ENCODE measurements at places on chromosomes 6 and 20.

GRCh38 chr6:36101691-36102090 lies 28.6 kb upstream of the MAPK13 start:
- DNase-seq = no peak

- DNase-seq = no peak
Observed at GRCh38 chr6:150895928-150896632, 30.6 kb downstream of the MTHFD1L start.

- DNase-seq = no peak
Observed at GRCh38 chr6:129163551-129163950, 280.6 kb downstream of the LAMA2 start.

- DNase-seq = no peak
Observed at GRCh38 chr6:142537612-142538478, 236.0 kb downstream of the ADGRG6 start.

DNA sequence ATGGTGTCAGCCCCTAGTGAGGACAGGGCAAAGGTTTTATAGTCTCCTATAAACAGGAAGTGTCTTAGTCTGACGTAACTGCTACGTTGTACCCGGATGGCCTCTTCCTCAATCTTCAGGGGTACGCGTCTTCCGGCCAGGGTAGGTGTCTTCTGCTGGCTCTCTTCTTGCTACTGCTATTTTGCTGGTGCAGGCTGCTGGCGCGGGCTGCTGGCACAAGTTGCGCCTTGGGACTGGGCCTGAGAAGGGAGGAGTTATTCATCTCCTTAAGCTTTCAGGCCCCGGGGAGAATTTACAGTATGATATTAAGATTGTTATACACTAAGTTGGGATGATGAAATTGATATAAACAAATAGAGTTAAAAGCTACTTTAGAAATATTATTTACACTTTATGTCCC lies 74.4 kb downstream of the HDGFL1 start:
- DNase-seq = no peak

- no peak for DNase-seq
Observed at GRCh38 chr6:44332585-44332984, 9.9 kb upstream of the SPATS1 start.

DNA sequence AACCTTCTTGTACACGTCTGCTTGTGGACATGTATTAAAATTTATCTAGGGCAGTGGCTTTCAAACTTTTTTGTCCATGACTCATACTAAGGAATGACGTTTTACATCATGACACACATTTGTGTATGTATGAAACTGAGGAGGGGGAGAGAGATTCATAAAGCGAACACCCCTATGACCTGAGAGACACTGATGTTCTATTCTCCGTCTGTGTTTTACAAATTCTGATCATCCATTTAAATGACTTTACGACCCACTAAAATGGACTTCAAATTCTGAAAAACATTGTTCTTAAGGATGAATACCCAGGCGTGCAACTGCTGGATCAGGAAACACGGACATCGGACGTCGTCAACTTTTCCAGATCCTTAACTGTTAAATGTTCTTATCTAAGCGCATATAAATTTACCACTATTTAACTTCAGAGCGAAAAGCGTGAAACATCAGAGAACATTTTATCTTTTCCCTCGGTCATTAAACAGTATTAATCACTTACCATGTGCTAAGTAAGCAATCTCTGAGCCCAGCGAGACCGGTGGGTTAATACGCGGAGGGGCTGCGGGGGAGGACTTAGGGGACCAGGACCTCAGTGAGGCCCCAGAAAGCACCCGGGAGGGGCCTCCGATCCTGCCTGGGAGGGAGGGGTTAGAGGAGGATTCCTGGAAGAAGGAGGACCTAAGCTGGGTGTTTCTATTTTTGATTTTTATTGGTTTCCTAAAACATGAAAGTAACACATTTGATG lies 1.2 kb downstream of the PLAGL1 start:
- no peak for DNase-seq

- no peak for DNase-seq
Observed at GRCh38 chr6:37251211-37251780, 6.3 kb upstream of the TBC1D22B start.

- DNase-seq = no peak
Observed at GRCh38 chr6:148924226-148925012, 177.6 kb downstream of the UST start.

- DNase-seq = no peak
Observed at GRCh38 chr6:99743647-99744046, 137.0 kb downstream of the PRDM13 start.

GRCh38 chr20:59765599-59766177 lies 161.3 kb downstream of the PHACTR3 start:
- no peak for DNase-seq

- no peak for DNase-seq
Observed at GRCh38 chr6:137665342-137665934, 171.2 kb upstream of the OLIG3 start.

GRCh38 chr6:74932232-74932888 lies 273.5 kb downstream of the COL12A1 start:
- no peak for DNase-seq

DNA sequence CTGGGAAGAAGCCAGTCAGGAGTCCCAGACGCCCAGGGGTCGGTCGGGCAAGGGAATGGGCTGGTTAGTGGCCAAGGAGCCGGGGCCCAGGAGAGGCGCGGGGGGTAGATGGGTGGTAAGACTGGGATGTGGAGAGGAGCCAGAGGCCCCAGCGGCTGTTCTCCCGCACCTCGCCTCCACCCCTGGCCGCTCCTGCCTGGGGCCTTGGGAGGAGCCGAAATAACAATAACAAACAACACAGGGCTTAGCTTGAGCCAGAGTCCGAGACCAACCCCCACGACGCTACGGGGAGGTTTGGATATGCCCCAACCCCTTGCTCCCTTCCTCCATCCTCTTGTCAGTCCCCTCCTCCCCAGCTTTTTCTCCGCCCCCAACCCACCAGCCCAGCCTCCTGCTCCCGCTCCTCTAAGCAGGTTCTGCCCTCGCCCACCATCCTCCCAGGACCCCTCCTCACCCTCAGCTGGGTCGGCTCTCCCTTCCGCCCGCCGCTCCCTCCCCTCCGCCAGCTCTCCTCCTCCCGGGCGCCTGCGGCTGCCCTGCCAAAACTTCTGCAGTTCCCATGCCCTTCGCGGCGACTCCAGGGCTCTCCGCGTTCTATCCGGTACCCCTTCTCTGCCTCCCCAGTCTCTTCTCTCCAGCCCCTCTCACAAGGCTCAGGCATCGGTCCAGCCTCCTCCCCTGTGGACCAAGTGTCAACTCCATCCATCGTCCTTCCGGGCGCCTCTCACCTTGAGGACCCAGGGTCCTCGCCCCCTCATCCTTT lies 1.1 kb downstream of the RNF39 start:
- no peak for DNase-seq

GRCh38 chr6:17341117-17341805 lies 52.1 kb upstream of the CAP2 start:
- no peak for DNase-seq

GRCh38 chr6:37027036-37027720 lies 21.7 kb downstream of the FGD2 start:
- no peak for DNase-seq

DNA sequence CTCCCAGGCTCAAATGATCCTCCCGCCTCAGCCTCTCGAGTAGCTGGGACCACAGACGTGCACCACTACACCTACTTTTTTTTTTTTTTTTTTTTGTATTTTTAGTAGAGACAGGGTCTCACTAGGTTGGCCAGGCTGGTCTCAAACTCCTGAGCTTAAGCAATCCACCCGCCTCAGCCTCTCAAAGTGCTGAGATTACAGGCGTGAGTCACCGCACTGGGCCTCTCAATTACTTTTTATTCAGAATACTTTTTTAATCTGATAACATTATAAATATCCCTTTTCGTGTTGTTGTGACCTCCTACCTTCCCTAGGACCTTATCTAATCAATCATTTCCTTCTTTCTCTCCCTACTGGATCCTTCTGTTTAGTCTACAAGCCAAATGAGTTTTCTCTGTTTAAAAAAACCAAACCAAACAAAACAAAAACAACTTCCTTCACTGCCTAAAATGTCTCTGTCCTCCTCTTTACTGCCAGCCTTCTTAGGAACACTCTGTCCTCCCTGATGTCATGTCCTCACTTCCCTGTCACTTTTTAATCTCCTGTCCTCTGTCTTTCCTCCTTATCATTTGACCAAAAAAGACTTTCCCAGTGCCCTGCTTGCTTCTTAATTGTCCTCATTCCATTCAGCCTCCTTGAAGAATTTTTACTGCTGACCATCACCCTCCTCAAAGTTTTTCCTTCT lies 85.0 kb downstream of the CAP2 start:
- no peak for DNase-seq

DNA sequence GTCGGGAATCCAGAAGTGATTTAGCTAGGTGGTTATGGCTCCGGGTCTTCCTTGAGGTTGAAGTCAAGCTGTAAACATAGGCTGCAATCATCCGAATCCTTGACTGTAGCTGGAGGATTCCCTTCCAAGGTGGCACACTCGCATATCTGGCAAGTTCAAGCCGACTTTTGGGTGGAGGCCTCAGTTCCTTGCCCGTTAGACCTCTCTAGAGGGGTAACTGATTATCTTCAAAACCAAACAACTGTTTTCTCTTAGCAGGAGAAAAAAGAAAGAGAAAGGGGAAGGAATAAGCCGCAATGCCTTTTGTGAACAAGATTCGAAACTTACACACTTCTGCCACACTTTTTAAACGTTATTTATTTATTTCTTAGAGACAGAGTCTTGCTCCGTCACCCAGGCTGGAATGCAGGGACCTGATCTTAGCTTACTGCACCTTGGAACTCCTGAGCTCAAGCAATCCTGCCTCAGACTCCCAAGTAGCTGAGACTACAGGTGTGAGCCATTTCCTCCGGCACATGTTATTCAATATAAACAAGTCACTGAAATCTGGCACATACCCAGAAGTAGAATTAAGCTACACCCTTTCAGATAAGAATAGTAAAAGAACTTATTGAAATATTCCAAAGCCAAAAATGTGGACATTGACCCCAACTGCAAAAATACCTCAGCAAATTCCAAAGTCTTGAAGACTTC lies 76.3 kb downstream of the HFE start:
- DNase-seq = no peak

DNA sequence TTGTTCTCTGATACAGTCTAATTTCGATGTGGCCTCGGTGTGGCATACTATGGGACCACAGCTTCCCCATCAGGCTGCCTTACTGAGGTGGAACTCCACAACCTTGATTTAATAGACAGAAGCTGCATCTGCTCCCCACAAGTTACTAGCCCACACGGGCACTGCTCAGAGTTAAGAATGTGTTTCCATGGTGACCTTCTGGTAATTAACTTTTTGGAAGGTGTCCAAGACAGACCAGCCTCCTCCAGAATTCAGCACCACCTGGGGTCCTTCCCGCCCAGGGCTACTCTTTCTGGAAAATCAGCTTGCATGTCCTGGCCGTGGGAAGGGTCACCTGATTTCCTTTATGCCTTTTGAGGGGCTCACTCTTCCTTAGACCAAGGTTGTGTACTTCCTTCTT lies 48.7 kb upstream of the CDH4 start:
- DNase-seq = no peak

DNA sequence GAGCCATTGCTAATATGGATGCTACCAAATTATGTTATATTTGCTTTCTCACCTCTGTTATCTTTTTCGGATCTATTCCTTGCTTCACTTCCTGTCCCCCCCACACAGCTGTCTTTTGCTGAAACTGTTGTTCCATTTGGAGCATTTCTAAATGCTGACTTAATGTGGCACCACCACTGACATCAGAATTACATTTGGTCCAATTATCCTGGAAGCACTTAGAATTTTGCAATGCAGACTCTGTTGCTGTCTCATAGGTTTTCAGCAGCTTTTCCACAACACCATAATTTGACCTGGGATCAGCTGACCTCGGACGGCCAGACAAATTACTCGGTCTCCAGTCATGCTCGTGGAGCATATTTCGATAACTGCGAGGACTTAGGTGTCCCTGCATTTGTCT lies 12.8 kb downstream of the KIAA0408 start:
- DNase-seq = no peak

GRCh38 chr6:48757661-48758060 lies 646.7 kb upstream of the PTCHD4 start:
- no peak for DNase-seq

- DNase-seq = no peak
Observed at GRCh38 chr6:22237526-22237925, 59.3 kb downstream of the PRL start.

DNA sequence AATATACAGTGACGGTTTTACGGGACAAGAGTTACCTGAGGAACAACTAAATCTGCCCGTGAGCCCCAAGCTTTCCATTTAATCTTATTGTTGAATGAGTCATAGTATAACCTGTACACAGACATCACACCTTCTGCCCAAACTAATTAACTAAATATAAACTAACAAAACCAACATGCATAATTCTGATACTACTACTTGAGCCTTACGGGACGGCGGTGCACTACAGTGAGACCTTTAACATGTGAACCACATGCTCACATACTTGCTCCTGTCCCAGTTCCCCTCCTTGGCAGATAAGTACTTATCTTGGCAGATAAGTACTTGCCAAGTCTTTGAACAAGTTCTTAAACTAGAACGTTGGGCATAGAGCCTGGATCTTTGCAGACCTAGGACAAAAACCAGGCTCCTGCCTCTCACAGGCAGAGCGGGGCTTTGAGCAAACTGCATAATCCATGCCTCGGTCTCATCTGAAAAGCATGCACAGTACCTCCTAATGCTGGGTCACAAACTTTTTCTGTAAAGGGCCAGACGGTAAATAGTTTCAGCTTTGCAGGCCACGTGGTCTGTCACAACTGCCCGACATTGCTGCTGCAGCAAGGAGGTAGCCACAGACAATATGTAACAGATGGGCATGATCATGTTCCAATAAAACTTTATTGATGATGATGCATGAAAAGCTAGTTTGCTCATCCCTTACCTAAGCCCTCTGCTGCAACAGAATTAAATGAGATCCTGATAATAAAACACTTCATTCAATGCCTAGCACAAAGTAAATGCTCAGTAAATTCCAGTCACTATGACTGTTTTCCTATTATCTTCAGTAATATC lies 23.0 kb downstream of the ZNF217 start:
- DNase-seq = no peak

- DNase-seq = no peak
Observed at GRCh38 chr20:2140561-2140960, 38.9 kb downstream of the STK35 start.

GRCh38 chr6:154514481-154514880 lies 4.0 kb upstream of the CNKSR3 start:
- DNase-seq = no peak

DNA sequence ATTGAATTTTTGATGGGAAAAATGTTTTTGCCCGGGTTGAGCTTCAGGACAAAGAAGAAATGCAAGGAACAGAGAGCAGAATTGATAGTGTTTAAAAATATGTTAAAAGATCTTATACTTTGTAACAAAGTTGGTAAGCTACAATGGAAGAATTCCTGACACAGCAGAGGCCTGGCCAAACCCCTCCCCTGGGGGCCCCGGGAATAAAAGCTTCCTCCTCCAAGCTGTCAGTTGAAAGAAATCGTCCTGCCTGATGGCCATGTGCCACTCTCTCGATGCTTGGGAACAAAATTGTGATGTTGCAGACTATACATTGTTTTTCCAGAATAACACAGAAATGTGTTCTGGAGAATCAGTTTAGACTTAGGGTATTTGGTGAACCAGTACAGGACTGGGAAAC lies 14.2 kb upstream of the TOX2 start:
- no peak for DNase-seq

GRCh38 chr20:57659517-57660180 lies 39.4 kb upstream of the ZBP1 start:
- DNase-seq = no peak
